ENCODE measurements at places on chromosomes 4 and X.

- no peaks in the 10 kb centered on the region for H3K36me3 ChIP-seq
- H3K27me3 ChIP-seq: no peaks in the 10 kb centered on the region
- no peak for DNase-seq
- H3K27ac ChIP-seq: no peak overlapping the region
- H3K4me1 ChIP-seq: no peaks in the 10 kb centered on the region
Measured at GRCh38 chrX:121571333-121571732, 523.9 kb downstream of the GLUD2 start.

DNA sequence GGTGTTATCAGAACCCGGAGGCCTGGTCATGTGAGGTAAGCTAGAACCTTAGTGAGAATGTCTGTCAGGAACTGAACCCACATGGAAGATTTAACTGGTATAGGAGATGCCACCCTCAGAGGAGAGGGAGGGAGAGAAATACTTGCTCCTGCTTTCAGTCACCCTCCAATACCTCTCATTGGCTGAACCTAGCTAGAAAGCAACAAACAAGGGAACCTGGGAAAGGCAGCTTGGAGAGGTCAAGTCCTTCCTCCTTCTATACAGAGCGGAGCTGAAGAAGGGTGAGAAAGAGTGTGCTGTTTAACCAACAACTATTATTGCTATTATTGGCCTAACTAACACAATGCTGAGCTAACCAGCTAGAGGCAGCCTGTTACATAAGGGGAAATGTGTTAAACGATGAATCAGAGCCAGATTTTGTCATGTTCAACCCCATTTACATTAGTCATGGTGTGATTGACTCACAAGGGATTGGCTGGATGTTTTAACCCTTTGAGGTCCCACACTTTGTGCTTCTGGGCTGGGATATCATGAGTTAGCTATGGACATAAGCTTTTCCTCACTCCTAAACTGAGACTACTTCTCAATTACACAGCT, 96.5 kb upstream of the ESX1 start:
- H3K36me3 ChIP-seq: no peaks in the 10 kb centered on the region
- H3K4me1 ChIP-seq: no peaks in the 10 kb centered on the region
- peak; percentile 61 for DNase-seq
- no peak overlapping the region for H3K27ac ChIP-seq
- H3K27me3 ChIP-seq: no peaks in the 10 kb centered on the region
- H3K4me3 ChIP-seq: no peak overlapping the region

DNA sequence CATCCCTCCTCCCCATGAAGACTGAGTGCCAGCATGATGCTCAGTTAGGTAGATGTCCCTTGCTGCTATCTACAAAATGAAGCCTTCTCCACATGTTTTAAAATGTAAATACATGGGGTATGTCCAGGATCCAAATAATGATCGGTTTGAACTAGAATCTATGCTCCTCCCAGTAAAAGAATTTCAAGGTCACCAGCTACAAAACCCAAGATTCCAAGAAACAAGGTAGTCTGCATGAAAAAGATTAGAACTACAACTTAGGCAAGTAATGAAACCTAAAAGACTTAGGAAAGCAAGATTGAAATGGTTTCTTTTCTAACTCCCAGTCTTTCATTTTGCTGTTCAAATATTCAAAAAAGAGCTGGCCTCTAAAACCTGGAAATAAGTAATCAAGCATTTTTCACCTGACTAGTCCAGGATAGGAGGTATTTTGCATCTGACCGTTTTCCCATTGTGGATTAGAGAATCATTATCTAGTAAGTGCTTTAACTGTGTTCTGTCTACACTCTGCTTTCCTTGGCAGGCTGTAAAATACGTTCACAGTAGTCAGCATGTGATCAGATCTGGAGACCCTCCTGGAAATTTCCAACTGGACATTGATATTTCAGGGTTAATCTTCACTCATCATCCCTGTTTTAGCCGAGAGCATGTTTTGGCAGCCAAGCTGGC, 57.4 kb downstream of the CC2D2A start:
- DNase-seq: no peak
- H3K4me3 ChIP-seq: no peak overlapping the region
- no peak overlapping the region for H3K27ac ChIP-seq
- no peaks in the 10 kb centered on the region for H3K27me3 ChIP-seq

DNA sequence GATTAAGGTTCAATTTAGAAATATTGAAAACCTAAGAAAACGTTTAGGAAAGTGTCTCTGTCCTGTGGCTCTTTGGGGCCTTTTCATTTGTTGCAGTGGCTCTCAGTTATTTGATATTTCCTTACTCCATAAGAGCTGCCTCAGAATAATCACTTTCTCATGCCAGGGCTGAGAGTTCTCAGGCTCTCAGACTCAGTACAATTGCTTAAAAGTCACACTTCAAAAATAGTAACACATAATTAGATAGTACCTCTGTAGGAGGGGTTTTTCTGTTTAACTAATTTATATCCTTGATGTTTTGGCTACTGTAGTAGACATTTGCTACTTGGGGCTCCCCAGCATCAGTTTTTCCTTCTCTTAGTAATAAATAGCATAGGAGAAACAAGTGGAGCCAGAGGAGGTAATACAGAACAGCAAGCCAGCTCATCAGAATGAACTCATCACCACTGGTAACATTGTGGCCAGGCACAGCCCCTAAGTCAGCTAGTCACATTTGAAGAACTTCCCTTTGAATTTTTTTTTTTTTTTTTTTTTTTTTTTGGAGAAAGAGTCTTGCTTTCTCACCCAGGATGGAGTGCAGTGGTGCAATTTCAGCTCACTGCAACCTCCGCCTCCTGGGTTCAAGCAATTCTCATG, 8.0 kb upstream of the HNRNPD start:
- H3K4me1 ChIP-seq: no peaks in the 10 kb centered on the region
- no peak overlapping the region for H3K4me3 ChIP-seq
- no peaks in the 10 kb centered on the region for H3K36me3 ChIP-seq
- no peak overlapping the region for H3K27ac ChIP-seq
- no peak for DNase-seq

DNA sequence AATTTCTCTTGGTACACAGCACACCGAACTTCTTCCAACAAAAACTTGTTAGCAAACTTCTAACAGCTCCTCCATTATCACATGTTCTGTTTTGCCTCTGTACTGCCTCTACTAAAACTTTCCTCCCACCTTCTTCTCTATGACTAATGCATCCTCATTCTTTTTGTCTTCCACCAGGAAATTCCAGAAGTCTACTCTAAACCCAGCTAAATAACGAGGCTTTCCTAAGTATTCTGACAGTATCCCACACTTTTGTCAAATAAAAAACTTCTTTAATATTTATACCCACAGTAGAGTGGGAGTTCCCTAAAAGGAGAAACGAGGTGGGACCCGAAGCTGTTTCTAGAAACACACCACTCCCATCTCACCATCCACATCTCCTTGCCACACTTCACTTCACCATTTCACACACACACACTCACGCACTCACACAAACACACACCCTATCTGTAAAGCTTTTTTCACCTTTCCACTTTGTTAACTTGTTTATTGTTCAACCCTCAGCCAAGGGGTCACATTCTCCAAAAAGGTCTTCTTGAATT, 280.3 kb downstream of the ARAP2 start:
- no peaks in the 10 kb centered on the region for H3K27me3 ChIP-seq
- no peak for DNase-seq
- H3K4me3 ChIP-seq: no peak overlapping the region
- H3K36me3 ChIP-seq: no peaks in the 10 kb centered on the region
- H3K27ac ChIP-seq: no peak overlapping the region

DNA sequence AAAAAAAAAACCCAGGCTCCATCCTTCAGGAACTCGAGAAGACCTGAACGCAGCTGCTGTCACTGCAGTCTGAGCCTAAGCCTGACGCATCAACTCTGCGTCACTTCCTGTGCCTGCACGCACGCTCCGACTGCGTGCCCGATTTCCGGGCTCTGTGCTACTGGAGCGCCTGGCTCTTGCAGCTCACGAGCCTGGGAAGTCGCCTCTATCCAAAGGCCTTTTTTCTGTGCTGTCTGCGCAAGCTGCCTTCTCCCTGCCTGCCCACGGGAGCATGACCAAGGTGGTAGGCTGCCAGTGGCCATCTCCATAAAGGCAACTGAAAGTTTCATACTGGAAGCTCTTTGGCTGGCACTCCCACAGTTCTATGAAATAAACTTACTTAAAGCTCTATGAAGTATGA, 9.9 kb upstream of the GASK1B start:
- H3K27me3 ChIP-seq: no peaks in the 10 kb centered on the region
- H3K4me3 ChIP-seq: no peak overlapping the region
- DNase-seq: no peak
- H3K27ac ChIP-seq: no peak overlapping the region

DNA sequence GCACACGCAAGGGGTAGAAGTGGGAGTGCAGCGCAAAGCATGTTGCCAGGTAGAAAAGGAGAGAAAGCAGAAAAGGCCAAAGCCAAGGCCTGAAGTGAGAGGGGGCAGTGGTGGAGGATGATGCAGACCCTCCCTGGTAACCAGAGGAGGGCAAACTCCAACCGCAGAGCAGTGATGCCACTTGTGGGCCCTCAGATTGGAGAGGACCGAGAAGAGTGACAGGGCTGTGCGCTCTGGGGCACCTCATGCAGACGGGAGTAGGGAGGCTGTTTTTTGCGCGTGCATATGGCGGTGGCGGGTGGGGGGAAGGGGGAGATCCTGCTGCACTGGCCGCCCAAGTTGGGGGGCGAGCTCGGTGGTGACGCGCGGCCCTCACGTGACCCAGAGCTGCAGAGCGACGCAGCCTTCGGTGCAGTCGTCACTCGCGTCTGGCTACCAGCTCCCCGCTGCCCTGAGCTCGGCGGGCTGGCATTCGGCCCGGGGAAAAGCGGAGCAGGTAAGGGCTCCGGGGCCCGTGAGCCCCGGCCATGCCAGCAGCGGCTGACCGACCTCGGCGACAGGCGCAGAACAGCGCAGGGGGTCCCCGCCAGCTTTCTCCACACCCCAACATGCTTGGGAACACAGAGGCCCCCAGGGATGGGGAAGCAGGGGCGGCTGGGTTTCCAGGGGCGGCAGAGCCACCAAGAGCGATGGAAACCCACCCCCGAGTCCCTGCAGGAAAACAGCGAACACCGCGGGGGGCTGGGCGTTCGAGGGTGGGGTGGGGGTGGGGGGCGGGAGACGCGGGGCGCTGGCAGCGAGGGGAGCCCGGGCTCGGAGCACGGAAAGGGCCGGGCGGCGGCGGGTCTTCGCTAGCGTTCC, at the start of gene BEX3:
TSS of gene BEX3 (plus strand) at position 421 of the 861 bp plus-strand sequence. CDS start 984 bp downstream, outside the sequence.
- H3K27me3 ChIP-seq: no peaks in the 10 kb centered on the region
- no peaks in the 10 kb centered on the region for H3K36me3 ChIP-seq
- peak within 1 kb of the TSS; percentile 82 for H3K27ac ChIP-seq
- H3K4me3 ChIP-seq: peak within 1 kb of the TSS; percentile 77
- H3K4me1 ChIP-seq: peaks cover 2% of the 10 kb centered on the region

GRCh38 chrX:40539214-40540142, 41.3 kb upstream of the ATP6AP2 start:
- H3K4me3 ChIP-seq: no peak overlapping the region
- H3K4me1 ChIP-seq: no peaks in the 10 kb centered on the region
- DNase-seq: peak; percentile 58
- no peak overlapping the region for H3K27ac ChIP-seq

DNA sequence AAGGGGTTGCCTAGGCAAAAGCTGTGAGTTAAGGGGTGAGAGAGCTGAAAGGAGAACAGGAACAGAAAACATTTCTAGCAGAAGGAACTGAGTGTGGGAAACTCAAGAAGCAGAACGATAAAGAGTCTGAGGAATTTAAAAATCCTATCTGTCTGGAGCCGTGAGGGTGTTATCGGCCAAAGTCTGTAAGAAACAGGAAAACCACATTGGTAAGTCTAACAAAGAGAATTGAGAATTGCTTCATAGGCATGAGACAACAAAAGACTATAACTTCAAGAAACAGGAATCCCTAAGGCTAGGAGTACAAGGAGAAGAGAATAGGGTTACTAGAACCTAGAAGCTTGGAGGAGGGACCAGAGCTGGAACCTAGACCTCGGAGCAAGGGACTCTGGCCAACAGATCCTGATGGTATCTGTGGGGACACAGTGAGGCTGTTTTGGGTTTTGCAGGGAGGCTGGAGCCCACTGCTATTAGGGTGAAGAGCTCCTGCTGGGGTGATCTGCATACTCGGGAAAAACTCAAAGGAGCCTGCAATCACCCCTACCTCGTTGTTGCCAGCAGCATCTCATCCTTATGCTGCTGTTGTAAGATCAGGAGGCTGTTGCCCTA, 175.6 kb downstream of the FBXO8 start:
- no peaks in the 10 kb centered on the region for H3K4me1 ChIP-seq
- no peaks in the 10 kb centered on the region for H3K27me3 ChIP-seq
- no peak overlapping the region for H3K27ac ChIP-seq
- H3K4me3 ChIP-seq: no peak overlapping the region

GRCh38 chr4:138236037-138236436, 6.1 kb downstream of the SLC7A11 start:
- H3K27me3 ChIP-seq: no peaks in the 10 kb centered on the region
- peak; percentile 45 for DNase-seq
- H3K4me3 ChIP-seq: no peak overlapping the region
- H3K36me3 ChIP-seq: no peaks in the 10 kb centered on the region
- H3K27ac ChIP-seq: peak overlapping the region; percentile 90
- H3K4me1 ChIP-seq: peaks cover 3% of the 10 kb centered on the region

DNA sequence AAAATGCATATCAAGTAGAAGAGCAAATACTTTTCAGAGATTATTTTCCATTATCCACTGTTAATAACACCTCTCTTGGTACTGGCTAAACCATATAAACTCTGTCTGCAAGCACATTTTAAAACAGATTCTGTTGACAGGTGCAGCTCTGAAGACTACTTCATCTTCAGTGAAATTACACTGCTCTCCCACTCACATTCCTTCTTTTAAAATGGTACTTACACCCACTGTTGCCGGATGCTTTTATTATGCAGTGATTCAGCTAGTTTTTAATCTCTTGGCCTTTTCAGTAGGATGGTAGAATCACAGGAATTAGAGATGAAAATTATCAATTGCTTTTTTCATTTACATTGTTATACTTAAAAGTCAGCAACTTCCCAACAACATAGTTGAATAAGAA, 381.6 kb downstream of the GASK1B start:
- DNase-seq: peak; percentile 25
- H3K4me3 ChIP-seq: no peak overlapping the region
- no peaks in the 10 kb centered on the region for H3K4me1 ChIP-seq
- H3K27ac ChIP-seq: no peak overlapping the region
- H3K36me3 ChIP-seq: no peaks in the 10 kb centered on the region
- no peaks in the 10 kb centered on the region for H3K27me3 ChIP-seq

GRCh38 chr4:78949735-78950134, 10.5 kb upstream of the PAQR3 start:
- H3K27ac ChIP-seq: no peak overlapping the region
- H3K36me3 ChIP-seq: no peaks in the 10 kb centered on the region
- H3K4me1 ChIP-seq: no peaks in the 10 kb centered on the region
- no peak overlapping the region for H3K4me3 ChIP-seq

- no peaks in the 10 kb centered on the region for H3K4me1 ChIP-seq
- no peaks in the 10 kb centered on the region for H3K36me3 ChIP-seq
- no peaks in the 10 kb centered on the region for H3K27me3 ChIP-seq
- H3K4me3 ChIP-seq: no peak overlapping the region
Measured at GRCh38 chr4:155914782-155915181, 11.3 kb downstream of the TDO2 start.

DNA sequence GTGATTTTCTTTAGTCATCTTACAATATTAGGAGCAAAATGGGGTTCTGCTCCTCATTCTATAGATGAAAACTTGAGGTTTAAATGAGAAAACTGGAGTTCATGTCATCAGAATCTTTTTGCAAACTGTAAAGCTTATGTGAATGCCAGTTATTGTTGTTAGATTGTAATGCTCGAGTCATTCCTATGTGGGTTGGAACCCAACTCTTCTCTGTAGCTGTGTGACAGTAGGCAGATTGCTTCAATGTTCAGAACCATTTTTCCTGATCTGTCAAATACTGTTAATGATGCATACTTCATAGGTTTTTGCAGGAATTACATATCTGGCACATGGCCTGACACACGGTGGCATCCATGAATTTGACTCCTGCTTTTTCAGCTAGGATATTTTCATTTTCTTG, 178.9 kb downstream of the RAPGEF2 start:
- H3K4me1 ChIP-seq: peaks cover 7% of the 10 kb centered on the region
- peak; percentile 38 for DNase-seq
- no peaks in the 10 kb centered on the region for H3K36me3 ChIP-seq
- no peak overlapping the region for H3K27ac ChIP-seq
- no peaks in the 10 kb centered on the region for H3K27me3 ChIP-seq
